EL (cell line): ENCODE measurements at places on chromosomes 6 and 20.

DNA sequence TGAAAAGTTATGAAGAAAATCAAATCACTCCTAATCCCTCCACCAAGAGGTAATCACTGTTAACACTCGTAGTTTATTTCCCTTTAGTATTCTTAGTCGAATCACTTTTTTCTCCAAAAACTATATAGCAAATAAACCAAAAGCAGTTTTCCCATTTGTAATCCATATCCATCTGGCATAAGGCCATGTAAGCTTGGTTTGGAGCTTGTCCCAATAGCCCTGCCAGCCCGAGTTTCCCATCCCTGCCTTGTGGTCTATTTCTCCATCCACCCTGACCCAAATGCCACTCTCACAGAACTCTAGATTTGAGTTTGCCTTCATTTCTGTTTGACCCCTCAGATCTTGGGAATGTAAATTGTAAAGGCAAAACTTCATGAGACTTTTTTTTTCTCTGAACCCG is 71.8 kb upstream of the DSP start:
- peak; percentile 20 for DNase-seq

DNA sequence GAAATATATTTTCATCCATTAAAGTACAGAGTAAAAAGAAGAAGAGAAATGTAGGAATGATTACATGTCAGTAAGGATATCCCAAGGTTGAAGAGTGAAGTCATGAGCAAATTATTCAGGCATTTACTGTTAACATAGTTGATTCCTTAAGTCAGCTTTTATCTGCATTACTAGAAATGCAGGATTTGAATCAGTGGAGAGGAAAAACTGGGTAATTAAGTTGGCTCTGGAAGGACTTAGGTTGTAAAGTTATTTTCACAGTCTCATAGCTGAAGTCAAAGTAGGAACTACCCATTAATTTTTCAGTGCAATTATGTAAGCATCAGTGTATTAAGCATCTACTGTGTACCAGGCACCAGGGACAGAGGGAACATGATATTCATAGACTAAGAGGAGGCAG is 7.8 kb downstream of the NAA20 start:
- DNase-seq: peak; percentile 61

DNA sequence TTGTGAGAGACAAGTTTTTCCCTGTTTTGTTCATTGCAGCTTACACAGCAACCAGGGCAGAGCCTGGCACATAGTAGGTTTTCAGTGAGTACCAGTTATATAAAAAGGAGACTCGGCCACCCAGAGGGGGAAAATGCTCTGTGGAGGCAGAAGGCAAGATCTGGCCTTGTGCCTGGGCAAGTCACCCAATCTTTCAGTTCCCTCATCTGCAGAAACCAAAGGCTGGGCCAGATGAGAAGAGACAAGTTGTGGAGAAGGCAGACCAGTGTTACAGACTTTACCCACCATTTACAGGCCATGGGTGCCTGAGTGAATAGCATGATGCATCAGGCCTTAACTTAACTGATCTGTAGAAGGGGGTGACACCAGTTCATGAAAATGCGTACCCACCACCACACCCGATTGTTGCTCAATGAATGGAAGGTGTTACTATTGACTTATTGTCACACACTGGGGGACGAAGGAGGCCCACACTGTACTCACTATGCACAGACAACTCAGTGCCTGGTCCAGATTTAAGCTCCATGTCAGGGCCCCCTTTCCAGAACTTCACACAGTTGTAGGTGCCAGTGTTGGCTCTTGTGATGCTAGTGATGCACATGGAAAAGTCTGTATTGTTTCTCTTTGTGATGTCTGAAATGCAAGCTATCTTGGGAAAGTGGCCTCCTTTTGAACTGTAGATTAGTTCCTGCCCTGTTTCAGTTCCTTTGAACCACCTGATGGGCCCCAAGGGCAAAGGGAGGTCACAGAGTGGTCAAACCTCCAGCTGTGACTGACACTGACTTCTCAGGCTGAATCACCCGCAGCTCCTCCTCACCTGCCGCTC is 64.3 kb upstream of the SIRPG start:
- DNase-seq: no peak

- DNase-seq: no peak
Measured at GRCh38 chr6:40998661-40999060, 40.4 kb downstream of the UNC5CL start.

DNA sequence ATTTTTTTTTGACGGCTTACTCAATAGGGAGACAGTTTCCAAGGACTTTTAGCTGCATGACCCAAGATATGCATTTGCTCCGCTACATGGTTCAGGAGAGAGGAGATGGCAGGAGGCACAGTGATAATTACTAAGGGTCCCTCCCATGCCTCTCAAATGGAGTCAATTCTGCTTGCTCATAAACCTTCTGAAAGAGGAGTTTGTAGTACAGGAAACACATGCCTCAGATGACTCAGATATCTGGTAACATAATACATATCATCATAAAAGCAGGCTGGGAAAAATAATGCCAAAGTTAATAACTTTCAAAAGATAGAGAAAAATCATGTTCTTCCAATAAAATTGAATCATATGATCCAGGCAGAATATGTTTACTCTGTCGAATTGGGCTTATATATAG is 97.6 kb upstream of the DEFB112 start:
- no peak for DNase-seq

DNA sequence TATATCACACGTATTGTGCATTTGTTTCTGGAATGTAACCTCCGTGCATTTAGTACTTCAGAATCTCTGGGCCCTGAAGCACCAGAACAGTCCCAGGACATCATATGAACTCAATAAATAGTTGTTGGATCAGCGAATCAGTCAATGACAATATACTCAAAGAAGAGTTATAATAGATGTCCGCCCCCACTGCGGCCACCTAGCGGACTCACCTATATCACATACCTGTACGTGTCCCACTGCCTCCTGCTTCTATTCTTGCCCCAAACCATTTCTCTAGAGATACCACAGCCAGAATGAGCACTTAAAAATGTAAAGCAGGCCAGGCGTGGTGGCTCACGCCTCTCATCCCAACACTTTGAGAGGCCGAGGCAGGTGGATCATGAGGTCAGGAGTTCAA is 73.9 kb downstream of the DCDC2 start:
- DNase-seq: no peak

- no peak for DNase-seq
Measured at GRCh38 chr6:160859822-160860221, 131.7 kb upstream of the MAP3K4 start.

DNA sequence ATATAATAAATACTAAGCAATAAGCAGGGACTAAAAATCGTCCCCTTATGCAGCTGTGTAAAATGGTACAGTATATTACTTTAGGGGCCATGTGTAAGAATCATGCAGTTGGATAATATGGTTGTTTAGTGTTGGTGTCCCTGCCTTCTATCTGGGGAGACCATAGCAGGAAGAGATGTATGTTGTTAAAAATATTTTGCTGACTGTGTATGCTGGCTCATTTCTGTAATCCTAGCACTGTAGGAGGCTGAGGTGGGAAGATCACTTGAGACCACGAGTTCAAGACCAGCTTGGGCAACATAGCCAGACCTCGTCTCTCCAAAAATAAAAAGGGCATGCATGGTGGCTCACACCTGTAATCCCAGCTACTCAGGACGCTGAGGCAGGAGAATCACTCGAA is 5.6 kb downstream of the PANK2 start:
- DNase-seq: no peak

GRCh38 chr6:138833816-138834539 is 38.1 kb downstream of the ECT2L start:
- no peak for DNase-seq

GRCh38 chr6:144408161-144408560 is 123.0 kb downstream of the UTRN start:
- no peak for DNase-seq

DNA sequence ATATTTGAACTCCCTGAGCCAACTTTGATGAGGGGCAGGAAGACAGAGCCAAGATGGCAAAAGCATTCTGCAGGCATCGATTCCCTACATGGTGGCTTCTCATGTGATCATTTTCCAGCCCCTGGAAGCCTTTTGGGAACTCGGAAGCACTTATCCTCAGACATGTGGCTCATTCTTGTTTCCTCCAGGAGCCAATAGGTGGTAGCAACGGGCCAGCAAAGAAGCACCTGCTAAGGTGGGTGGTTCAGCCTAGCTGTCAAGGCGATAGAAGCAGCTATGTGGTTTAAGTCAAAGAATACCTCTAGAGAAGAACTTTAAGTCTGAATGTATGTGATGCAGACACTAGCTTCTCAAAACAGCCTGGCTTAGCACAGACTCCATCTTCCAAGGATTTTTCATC is 64.9 kb upstream of the PAX1 start:
- DNase-seq: no peak

GRCh38 chr6:9225441-9225871 is 790.1 kb upstream of the SLC35B3 start:
- peak; percentile 37 for DNase-seq

DNA sequence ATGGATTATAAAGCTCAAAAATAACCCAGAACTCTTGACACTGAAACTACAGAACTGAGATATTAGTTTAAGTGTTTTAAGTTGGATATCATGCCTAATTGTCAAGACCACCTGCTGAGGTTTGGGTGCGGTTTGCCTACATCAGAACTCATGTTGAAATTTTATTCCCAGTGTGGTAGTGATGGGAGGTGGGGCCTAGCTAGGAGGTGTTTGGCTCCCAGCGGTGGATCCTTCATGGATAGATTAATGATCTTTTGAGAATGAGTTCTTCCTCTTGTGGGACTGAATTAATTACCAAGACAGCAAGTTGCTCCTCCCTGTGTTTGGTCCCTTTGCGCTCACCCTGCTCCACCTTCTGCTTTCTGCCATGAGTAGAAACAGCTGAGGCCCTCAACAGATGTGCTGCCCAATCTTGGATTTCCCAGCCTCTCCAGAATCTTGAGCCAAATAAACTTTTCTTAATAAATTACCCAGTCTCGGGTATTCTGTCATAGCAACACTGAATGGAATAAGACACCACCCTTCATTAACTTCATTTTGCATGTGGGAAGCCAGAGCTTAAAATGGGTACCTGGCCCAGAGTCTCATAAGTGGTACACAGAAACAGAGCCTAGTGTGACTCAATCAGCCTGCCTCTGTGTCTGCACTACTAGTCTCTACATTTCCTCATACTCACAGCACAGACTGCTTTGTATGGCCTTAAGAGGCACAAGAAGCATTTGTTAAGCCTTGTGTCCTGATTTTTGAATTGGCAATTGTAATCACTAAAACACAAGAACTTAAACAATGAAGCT is 158.4 kb downstream of the IBTK start:
- no peak for DNase-seq

GRCh38 chr20:63037669-63038268 is 31.0 kb upstream of the BHLHE23 start:
- DNase-seq: no peak

- peak; percentile 73 for DNase-seq
Measured at GRCh38 chr6:29631860-29632731, 887 bp downstream of the GABBR1 start.

DNA sequence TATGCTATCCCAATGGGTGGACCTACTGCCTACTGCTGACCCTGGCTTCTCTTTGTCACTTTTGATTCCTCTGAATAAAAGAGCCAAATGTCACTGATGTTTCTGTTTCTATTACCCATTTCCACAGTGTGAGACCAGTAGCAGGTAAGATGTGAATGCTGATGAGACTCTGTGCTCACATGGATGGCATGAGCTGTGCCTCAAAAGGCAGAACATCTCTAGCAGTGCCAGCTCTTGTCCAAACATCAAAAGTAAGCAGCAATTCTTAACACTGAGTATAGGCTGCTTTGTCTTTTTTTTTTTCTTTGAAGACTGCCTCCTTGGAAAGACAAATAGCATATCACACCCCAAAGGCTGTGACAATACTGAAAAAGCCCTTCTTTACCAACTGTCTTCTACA is 459.2 kb upstream of the RUNX2 start:
- DNase-seq: no peak

GRCh38 chr6:136123468-136123867 is 126.6 kb downstream of the MTFR2 start:
- DNase-seq: peak; percentile 44

DNA sequence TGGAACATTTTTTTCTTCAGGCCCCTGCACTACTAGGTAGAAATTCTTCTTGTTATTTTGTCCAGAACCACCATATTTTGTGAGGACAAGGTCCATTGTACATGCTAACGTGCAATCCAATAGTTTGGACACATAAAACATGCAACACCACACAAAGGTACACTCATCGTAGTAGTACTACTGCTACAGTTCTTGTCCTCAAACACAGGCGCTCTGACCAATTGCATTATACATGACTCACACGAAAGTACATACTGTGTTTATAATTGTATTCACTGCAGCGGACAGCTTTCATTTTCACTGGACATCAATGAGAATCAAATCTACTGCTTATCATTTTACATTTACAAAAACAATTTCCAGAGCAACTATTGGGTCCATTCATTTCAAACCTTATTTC is 15.3 kb upstream of the SMLR1 start:
- DNase-seq: no peak

DNA sequence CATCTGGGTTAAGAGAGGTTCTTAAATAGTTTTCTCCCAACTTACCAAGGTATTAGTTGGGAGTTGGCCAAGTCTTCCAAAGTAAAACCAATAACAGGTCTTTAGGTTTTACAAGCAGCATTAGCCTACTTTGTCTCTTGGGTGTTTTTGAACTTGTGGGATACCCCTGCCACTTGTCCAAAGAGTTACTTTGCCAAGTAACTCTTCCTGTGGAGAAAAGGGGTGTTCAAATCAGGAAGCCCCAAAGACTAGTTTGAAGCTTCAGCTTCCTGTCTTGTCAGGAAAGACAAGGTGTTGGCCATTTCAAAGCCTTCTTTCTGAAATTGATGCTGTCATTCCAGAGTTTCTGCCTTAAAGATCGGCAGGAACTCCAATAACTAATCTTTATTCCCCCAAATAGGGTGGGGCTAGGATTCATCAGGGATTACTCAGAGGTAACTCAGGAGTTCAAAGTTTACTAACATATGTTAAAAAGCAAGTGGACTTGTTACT is 822 bp downstream of the RAB22A start:
- peak; percentile 40 for DNase-seq

- no peak for DNase-seq
Measured at GRCh38 chr6:110617057-110617456, 140.6 kb upstream of the SLC22A16 start.

DNA sequence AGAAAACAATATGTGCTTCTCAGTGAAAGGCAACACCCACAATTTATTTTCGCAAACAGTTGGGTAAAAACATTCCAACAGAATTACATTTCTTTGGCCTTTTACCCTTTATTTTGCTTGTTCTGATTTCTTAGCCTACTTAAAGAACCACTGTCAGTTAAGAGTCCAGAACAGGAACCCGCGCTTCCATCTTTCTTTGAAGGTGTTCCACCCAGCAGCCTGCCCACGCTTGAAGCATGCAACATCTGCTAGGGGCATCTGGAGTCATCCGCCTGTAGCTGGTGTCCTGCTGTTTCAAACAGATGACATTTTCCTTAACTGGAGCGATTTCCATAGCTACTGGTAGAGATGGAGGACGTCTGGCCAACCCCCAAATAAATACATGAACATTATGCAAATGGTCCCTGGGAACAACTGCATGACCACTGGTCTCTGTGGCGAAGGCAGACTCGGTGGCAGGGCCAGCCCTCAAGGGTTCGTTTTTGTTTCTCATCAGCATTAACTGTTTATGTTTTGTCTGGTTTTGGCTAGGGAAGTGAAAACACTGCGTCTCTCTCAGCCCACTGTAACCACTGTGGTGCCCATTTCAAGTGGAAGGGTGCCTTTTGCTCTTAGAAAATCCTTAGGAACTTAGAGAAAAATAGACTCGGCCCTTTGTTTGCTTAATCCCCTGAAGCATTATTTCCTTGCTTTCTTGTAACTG is 51.6 kb downstream of the LAMA4 start:
- DNase-seq: peak; percentile 36

GRCh38 chr20:53813636-53814035 is 220.0 kb upstream of the ZNF217 start:
- no peak for DNase-seq
